ENCODE measurements at places on chromosomes 4 and X. TPM values are rescaled to one million over a fixed set of nuclear protein-coding genes. Genes with fewer than 3 reads are reported as not detected.

TENM3 gene
- total RNA-seq: 6.6 TPM

MAPK10 gene
- 20.3 TPM for total RNA-seq

DNA sequence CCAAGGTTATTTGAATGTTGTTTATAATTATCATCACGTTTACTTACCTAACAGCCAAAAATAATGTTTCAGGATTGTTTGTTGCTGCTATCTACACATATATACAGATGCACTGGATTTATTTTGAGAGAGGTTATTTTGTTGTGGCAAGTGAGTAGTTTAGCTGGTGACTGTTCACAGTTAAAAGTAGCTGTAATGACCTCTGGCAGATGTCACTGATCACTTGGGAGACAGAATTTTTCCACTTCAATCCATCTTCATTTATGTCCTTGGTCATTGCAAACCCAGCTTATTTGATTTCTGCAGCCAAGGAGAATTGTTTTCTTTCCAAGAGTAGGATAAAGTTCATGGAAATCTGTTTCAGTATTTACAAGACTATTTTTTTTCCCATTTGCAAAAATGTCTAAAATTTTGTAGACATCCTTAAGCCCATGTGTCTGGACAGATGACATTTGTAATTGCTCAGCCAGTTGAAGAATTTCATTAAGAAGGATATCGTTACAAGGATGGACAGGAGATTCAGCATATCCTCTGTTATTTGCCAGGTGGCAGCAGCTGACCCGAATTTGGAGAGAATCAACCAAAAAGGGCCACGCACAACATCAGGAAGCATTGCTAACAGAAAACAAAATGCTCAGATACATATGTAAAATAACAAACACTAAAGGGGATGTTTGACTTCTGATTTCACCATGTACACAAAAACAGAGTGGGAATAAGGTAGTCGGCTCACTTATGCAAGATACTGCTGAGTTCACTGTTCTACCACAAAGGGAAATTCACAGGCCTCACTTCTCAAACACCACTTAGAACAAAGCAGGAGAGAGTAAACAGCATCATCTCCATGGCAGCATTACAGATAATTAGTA lies 64.5 kb downstream of the GPRIN3 start:
- DNase-seq: no peak

USP46 gene
- total RNA-seq: 40.7 TPM

TEX13C gene
- total RNA-seq: not detected

DNA sequence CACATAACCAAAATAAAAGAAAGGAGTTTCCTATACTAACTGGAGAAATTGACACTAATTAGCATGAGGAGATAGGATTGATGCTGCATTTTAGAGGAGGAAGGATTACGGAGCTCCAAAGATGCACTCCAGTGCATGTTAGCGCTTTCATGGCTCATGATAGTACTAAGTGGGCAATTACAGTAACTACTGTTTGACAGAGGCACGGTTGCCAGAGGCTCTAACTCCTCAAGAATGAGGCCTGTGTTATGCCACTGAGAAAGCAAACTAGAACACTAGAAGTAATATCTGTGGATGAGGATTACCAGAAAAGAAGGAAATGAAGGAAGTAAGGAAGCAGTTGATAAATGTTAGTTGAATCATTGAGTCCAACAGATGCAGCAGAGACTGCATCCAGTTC lies 19.6 kb upstream of the PDGFC start:
- DNase-seq: no peak

ATP1B4 gene
- not detected for total RNA-seq

DNA sequence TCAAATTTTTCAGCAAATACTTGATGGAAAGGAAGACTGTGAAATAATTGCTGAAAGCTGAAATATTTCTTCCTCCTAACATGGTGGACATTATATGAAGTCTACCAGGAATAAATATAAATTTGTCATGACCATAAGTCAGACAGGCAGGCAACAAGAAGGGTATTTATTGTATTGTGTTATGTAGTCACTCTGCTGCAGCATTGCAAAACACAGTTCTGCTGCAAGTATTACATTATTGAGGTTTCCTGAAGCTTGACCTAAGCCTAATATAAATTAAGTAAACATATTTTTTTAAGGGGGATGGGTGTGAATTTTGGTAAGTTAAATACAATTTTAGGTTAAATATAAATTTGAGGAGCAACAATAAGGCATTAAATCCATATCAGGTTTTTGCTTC lies 60.2 kb upstream of the MAOA start:
- DNase-seq: no peak

- DNase-seq: peak; percentile 27
These were observed 3.1 kb upstream of the P2RY4 start for GRCh38 chrX:70262952-70263567.
